T-helper 2 cell treated with Interferon-gamma antibody and Interleukin-4, amounts not matched to agents 5 μg/mL and 100 μg/mL, for 36 hours (primary cell): ENCODE measurements at places on chromosomes 5 and 9.
A peak's percentile ranks its signal among the peaks of the same experiment; 100 is the strongest.

DNA sequence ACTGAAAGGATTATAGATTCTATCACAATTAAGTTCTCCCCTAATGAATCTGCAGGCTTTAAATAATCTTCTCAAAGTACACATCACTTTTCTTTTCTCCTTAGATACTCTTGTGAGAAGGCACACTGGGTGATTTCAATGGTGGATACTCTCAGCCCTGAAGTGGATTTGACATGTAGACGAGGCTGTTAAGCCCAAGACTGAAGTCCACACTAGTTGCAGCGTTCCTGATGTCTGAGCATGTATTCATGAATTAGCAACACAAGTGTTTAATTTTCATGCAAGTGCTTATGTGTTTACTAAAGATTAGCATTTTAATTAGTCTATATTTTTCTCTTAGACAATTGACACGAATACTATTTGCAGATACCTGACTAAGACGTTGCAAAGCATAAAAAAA is 218.9 kb downstream of the TMEM161B start:
- no peak for DNase-seq

DNA sequence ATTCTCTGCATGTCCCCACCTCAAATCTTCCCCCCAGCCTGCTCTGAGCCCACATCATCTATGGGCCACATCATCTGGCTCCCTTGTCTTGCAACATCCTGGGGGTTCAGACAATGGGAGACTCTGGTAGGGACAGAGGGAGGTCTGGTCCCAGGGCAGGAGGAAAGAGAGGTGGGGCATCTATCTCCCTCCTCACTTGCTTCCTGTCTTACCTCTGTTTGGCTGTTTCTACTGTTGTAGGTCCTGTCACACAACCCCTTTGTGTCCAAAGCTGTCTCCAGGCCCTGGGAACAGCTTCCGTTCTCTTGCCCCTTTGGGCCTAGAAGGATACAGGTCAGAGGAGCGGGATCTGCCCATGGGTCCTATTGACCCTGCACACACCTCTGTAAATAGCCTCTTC is 227.2 kb downstream of the NSG2 start:
- no peak for DNase-seq

DNA sequence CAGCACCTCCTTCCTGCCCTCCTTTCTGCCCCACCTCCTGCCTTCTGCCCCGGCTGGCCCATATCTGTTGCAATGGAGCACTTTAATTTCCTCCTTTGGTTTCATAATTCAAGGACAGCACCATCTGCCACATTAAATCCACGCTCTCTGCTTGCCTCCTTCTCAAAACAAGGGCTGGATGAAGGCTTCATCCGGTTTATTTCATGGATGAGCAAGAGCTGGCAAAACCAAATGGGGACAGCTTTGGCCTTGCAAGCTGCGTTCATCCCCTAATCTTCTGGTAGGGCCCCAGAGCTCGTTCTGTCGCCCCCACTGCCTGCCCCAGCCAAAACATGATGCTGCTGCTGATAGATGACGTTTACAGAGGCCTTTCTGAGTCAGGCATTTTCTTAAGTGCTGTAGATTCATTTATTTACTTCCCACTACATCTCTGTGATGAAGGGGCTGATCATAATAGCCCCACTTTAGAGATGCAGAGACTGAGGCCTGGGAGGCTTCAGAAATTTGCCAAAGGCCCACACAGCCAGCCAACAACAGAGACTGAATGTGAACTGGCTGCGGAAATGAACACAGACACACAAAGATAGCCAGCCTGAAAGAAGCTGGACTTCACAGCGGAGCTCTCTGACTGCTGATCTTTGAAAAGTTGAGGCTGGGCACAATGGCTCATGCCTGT is 115.6 kb upstream of the CPEB4 start:
- no peak for DNase-seq

GRCh38 chr9:81849631-81850259 is 78.5 kb upstream of the SPATA31D4 start:
- DNase-seq, result no peak

DNA sequence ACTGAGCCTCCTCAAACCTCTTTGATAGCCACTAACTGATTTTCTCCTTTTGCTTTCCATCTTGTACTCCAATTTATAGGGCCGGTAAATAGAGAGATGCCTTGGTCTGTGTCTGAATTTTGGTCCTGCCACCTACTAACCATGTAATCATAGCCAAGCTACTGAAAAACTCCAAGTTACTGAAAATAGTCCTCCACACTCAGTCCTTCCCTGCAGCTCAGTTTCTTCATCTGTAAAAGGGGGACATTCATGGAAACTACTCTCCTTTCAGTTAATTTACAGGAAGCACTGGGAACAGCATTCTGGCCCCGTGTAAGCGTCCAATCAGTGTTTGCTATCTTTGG is 30.0 kb upstream of the TGFBR1 start:
- no peak for DNase-seq

- DNase-seq, result peak; percentile 30
These were observed 1.2 kb downstream of the LCN15 start for GRCh38 chr9:136762915-136763648.

DNA sequence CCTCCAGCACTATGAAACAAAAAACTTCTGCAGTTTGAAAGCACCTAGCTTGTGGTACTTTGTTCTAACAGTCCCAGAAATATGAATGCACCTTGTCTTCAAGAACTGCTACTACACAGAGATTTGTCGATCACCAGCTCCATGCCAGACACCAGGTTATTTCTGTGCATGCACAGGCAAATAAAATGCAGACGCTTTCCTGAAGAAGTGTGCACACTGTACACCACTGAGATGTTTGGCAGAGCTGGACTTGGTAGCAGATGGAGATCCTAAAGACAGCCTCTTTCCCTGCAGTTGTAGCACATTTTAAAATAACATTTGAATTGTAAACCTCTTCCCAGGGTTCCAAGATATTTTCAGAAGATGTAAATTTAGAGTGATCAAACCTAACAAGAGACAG is 730.0 kb downstream of the MTRR start:
- DNase-seq, result no peak

DNA sequence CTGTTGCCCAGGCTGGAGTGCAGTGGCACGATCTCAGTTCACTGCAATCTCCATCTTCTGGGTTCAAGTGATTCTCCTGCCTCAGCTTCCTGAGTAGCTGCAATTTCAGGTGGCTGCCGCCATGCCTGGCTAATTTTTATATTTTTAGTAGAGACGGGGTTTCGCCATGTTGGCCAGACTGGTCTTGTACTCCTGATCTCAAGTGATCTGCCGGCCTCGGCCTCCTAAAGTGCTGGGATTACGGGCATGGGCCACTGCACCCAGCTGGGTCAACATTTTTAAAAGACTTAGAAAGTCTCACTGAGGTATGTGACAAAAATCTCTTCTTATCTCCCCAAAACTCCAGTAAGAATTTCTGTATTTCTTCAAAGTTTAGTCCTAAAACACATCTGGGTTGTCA is 211.6 kb downstream of the CTNND2 start:
- DNase-seq, result no peak

- DNase-seq, result no peak
These were observed 654.1 kb downstream of the RAB3C start for GRCh38 chr5:59236986-59237385.

DNA sequence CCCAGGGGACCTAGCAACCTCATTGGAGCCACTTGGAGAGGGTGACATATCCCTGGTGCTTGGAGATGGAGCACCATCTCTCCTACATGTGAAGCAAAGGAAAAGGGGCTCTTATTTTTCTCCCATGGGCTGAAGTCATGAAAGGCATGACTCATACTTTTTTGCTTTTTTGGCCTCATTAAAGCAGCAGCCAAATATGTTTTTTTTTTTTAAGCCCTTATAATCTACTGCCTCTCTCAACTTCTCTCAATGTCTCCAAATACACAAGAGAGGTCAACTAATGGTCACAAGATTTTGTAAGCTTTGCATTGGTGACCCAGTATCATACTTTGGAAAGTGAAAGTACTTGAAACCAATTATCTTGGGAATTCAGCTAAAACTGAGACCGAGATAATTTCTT is 1.6 kb upstream of the CFAP90 start:
- no peak for DNase-seq

- DNase-seq, result no peak
These were observed 16.7 kb downstream of the NDUFAF2 start for GRCh38 chr5:60961685-60962084.

- DNase-seq, result no peak
These were observed 478.7 kb downstream of the SEMA5A start for GRCh38 chr5:9067154-9067553.

GRCh38 chr5:88029011-88029410 is 239.6 kb downstream of the TMEM161B start:
- no peak for DNase-seq

DNA sequence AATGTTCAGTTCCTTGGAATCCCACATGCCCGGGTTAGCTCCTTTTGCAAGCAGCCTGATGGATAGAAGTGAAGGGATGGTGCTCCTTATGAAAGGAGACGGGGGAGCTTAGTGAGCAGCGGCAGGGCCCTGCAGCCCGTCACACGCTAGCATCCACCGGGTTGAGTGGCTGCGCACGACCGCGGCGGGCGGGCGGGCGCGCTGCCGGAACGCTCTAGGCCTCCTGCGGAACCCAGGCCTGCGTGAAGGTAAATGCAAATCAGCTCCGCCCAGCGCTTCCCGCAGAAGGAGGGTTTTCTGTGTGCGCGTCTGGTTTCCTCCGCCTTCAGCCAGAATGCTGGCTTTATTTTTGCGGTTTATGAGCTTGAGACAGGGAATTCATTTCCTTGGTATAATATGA is 19.8 kb downstream of the IL12B start:
- no peak for DNase-seq
